Endothelial cell (in vitro differentiated cells): ENCODE measurements at places on chromosomes 7 and 10.

DNA sequence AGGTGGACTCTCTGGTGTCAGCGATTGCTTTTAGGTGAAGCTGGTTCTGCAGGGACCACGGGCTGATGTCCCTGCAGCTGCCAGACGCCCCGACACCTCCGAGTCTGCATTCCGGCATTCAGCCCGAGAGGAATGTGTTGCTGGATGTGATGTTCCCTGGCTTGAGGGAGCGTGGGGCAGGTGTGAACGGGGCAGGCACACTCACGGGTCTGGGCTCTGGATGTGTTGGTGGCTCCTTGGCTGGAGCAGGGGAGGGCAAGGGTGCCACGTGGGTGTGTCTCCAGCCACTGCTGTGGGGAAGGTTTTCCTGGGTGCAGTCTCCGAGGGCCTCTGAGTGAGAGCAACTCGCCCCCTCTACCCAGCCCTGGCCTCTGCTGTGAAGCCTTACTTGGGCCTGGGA lies 140.5 kb downstream of the CAMK1D start:
- no peak for DNase-seq

GRCh38 chr10:112461029-112461887 lies 14.2 kb downstream of the VTI1A start:
- no peak for DNase-seq

DNA sequence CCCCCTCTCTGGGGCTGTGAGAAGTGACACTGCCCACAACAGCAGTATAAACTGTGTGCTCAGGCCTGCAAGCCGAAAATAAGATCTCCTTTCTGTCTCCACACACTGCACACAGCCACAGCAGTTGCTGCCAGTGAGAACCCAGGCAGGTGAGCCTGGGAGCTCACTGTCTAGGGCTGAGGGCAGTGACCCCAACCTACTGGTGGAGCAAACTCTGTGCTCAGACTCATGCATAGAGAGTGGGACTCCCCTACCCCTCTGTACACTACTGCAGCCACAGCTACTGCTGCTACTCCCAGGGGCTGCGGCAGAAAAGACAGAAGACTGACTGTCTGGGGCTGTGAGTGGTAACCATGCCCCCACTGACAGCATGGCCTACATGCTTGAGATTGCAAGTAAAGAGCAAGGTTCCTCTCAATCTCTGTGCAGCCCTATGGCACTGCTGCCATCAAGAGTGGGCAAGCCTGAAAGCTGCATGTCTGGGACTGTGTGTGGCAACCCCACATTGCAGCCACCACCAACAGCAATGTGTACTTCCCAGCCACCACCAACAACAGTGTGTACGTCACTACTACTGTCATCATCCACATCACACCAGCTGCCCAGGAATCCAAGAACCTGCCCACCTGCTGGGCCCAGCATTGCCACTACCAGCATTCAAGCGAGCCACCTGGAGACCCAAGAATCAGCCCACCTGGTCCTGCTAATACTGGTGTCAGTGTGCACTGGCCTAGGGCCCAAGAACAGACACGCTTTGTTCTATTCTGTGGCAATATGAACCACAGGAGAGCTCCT lies 226.1 kb downstream of the XPNPEP1 start:
- DNase-seq: no peak

- DNase-seq: no peak
These were observed 86.2 kb upstream of the PPIF start for GRCh38 chr10:79260811-79261740.

DNA sequence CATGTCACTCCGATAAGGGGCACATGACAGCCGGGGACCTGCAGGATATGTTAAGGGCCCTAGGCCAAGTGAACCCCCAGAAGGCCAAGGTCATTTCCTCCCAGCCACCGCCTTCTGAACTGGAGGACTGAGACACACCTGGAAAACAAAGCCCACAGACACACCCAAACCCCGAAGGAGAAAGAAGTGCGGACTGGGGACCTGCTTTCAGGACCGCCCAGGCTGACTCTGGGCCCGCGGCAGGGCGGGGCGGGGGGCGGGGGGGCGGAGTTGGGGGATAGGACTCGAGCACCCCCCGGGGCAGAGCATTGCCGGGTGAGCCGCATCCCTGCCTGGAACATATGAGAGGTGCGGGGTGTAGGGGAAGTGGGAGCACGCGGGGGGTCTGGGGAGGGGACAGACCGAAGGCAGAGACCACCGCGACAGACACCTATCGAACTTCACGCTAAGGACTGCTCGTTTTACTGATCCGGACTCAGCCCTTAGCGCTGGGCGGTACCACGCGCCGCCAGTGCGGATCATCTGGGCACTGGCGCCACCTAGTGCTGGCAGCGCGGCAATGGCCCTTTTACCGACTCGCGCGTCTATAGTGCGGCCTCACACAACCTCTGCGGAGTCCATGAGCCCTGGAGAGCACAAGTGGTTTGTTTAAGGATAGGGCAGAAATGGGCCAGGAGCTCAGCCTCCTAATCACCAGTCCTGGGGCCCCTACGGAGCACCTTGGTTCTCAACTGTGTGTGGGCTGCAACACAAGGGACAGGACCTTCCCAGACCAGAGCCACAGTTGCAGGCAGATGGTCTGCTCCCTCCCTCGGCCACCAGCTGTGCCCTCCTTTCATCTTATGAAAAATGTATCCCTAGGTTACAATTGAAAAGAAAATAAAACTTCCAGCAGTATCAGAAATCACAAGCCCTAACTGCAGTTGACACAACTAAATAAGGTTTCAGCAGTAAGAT lies 157.6 kb downstream of the HERPUD2 start:
- DNase-seq: peak; percentile 86

DNA sequence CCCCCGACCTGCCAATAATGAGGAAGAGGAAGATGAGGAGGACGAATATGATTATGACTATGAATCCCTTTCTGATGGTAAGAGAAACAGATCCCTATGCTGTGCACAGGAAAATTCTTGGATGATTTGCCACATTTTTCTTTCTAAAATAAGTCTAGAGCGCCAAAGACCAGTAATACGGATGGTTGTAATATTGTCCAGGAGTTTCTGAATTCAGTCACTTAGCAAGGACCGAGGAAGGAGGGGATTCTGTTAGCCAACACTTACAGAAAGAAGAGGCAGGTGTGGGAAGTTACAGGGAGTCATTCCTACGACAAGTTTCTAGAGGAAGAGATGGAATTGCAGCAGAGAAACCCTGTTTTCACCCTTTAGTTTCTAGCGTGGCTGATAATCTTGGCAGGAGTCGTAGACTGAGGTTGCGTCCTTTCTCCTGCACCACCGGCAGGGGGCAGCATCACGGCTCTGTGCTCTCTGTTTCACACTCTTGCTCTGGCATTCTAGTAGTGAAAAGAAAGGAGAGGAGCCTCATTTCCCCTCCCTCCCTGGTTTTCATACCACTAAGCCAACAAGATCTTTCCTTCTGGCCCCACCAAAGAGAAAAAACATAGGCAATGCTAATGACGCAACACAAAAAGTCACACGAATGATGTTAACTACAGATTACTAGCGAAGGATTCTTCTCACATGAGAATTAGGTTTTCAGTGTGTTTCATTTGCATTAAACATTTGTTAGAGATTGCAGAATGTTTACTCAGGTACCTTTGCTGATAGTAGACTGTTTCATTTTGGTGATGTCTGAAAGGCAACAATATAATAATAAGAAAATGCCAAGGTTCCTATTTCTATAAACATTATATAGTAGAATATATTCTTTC lies 82.7 kb downstream of the NOC3L start:
- DNase-seq: peak; percentile 74

GRCh38 chr7:20661884-20662283 lies 46.4 kb downstream of the ABCB5 start:
- no peak for DNase-seq

DNA sequence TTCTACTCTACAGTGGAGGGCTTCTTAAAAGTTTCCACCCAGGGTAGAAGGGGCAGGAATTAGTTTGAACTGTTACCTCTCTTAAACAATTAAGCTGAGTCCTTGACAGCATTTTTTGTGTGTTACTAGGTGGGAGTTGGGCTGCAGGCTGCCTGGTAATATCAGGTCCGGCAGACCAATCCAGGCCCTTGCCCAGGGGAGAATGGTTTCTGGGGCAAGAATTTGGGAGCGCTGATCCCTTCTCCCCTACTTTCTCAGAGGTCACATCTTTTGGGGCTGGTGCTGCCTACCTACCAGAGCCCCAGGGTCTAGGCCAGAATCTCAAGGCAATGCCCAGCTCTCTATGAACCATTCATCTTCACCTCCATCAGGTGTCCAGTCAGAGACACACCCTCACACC lies 1.6 kb downstream of the PPRC1 start:
- DNase-seq: no peak

DNA sequence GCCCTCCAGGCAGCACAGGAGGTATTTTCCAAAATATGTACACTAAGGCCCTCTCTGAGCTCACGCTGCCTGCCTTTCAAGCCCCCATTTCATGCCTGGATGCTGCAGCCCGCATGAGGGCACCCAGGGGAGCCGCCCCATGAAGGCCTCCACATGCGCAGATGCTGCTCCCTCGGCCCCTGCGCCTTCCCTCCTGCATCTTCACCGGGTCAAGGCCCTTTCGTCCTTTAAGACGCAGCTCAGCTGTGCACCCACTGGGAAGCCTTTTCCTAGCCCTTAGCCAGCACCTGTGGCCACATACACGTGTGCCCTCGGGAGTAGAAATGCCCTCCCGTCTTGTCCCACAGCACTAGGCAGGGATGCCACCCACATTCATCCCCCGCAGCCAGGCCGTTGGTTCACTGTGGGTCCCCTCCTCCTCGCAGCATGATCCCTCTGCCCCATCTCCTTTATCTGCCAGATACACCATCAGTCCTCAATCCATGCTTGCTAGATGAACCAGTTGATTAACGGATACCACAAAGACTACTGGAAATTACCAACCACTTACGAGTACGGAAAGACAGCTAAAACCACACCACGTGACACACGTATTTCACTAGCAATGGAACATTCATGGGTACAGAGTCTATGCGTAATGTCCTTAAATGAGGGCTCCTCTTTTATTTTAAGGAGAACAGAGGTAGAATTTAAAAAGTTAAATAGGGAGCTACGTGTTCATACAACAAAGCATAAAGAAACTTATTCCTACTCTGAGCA lies 278.0 kb downstream of the TNS3 start:
- no peak for DNase-seq

DNA sequence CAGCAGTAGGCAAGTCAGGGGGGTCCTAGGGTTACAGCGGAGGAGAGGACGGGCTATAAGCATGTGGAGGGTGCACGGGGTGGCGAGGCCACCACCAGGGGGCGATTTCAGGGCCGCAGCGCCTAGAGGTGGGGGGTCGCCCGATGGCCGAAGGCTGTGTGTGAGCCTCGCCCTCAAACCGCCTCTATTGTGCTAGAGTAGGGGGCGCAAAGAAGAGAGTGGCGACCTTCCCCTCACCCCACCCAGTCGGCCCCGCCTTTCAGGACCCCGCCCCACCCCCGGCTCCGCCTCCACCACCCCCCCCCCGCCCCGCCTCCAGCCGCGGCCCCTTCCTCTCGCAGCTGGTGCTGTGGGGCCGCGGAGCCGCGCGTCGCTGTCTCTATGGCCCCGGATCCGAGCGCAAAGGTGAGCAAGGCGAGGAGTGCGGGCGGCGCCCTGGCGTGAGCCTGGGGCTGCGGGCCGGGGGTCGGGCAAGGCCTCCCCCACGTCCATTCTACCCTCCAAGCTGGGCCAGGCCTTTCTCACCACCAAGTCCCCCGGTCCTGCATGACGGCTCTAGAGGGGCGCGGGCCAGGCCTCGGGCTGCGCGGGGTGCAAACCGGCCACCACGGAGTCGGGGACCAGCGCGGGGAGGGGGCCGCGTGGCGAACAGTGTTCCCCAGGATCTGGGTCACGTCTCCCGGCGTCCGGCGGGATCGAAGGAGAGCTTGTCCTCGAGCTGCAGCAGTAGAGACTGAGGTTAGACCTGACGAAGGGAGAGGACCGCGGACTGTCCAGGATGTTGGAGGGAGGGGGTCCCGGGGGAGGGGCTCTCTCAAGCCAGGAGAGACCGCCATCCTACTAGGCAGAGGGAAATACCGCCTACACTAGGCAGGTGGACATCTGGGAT lies at the start of gene SEMA4G:
Gene SEMA4G, plus strand, starts transcription at position 318 of the 889 bp plus-strand sequence. CDS start 3,409 bp downstream, outside the sequence.
- peak; percentile 69 for DNase-seq

DNA sequence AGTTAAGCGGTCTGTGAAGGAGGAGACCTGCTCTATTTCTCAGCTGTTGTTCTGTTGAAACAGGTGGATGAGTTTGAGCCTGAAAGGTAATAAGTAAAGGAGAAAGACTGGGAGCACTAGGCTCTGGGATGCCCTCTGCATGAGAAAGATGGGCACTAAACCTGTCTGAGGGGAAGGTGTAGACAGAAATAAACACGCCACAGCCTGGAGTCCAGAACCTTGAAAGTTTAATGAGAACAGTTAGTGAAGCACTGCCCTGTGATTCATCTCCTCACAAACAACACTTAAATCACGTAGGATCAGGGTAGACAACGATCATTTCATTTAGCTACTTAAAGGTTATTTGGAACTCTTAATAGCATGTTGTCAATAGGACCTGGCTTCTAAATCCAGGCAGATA lies 193.1 kb downstream of the PHTF2 start:
- DNase-seq: no peak

GRCh38 chr7:157817433-157817832 lies 480.6 kb downstream of the DNAJB6 start:
- DNase-seq: no peak

DNA sequence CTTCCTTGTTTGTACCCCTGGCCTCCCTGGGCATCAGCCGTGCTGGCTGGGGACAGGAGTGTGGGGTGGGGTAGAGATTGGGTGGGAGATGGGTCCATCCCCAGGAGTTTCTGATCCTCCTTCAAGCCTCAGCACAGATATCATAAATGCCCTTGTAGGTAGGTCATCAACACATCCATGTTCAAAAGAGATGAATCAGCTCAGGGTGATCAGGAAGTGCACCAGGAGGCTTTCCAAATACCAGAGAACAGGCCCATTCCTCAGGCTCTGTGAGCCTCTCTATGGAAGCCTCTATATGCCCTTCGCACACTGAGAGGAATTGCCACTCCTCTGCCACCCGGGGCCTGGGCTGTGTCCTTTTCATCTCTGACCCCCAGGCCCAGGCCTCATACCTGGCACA lies 31.9 kb upstream of the ADCYAP1R1 start:
- no peak for DNase-seq

- no peak for DNase-seq
These were observed 248.4 kb downstream of the BMPER start for GRCh38 chr7:34153656-34154270.

GRCh38 chr7:112537822-112538387 lies 57.1 kb downstream of the LSMEM1 start:
- DNase-seq: no peak

- no peak for DNase-seq
These were observed 57.7 kb downstream of the ATAD1 start for GRCh38 chr10:87760195-87760905.

DNA sequence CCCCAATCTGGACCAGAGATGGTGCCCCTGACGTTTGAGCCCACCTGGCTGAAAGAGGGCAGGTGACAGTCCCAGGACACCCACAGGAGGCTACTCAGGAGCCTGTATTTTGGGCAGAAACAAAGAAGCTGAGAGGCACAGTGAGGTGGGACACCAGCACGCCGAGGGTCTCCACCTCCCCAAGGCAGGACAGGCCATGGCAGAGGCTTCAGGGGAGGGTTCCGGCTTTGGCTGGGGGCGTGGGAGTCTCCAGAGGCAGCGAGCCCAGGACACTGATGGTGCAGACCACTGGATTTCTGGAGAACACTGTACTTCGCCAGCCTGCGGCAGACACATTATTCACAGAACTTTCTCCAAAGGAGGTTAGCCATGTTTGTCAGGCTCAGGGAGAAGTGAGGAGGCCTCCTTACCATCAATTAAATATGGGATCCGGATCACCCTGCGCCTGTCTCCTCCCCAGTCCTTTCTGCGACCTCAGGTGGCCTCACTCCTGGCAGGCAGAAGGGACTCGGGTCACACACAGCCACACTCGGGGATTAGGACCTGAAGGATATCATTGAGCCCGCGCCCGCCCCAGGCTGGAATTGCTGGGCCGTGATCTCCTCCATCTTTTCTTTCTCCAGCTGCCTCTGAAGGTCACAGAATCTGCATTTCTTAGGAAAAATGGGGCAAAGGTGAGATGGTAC lies 98.3 kb downstream of the MKI67 start:
- no peak for DNase-seq
